Renal cortex interstitium (tissue), 15 donors: ENCODE measurements at places on chromosomes 3 and 15. TPM values are rescaled to one million over a fixed set of nuclear protein-coding genes. Genes with fewer than 3 reads are reported as not detected.

The LINGO1 gene
- 14.4 TPM for polyA plus RNA-seq

- no peak for DNase-seq
Measured at GRCh38 chr3:190132371-190132770, 11.7 kb upstream of the P3H2 start.

GRCh38 chr3:180375831-180376230, 226.1 kb upstream of the TTC14 start:
- no peak for DNase-seq

The SLCO3A1 gene
- polyA plus RNA-seq, result 11.1 TPM

The LARP6 gene
- polyA plus RNA-seq, result 12.8 TPM

The RHCG gene
- 4.3 TPM for polyA plus RNA-seq

DNA sequence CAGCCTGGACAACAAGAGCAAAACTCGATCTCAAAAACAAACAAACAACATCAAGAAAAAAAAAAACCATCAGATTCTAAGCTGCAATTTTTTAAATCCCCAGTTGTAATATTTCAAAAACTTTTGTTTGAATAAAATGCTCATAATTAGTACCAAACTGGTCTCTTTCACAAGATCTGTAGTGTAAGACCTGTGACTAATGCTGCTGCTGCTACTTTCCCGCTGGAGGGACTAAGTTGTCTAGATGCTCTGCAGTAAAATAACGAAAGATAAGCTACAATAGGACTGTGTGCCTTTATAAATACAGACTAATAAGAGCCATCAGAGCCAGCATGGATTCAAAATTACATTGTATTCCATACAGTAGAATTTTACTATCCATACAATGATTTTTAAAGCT, 45.4 kb downstream of the TM4SF4 start:
- no peak for DNase-seq

The SLC22A14 gene
- polyA plus RNA-seq, result 0.98 TPM

The RGMA gene
- 8.6 TPM for polyA plus RNA-seq

DNA sequence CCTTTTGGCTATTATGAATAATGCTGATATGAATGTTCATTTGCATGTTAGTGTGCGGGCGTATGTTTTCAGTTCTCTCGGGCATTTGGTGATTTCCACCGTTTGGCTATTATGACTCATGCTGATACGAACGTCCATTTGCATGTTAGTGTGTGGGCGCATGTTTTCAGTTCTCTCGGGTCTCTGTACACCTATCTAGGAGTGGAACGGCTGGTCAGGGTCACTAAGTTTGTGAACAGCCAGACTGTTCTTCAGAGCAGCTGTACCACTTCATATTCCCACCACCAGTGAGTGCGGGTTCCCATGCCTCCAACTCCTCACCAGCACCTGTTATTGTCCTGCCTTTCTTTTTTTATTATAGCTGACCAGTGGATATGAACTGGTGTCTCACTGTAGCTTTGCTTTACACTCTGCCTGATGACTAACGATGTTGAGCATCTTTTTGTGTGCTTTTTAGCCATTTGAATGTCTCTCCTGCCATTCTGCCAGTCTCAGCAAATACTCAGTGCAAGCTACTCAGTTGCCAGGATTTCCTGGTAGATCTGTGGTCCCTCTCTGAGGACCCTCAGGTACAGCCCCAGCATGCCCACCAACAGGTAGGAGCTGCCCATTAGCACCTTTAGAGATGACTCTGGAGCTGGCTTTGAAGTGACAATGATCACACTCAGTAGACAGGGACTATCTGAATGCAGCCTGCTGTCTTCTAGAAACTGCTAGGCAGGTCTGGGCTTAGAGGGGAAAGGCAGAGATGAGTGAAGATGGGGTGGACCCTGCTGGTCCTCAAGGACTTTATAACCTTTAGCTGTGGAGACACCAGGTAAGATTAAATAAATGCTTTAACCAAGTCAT, 141.1 kb downstream of the XXYLT1 start:
- DNase-seq, result no peak

GRCh38 chr3:14523792-14524191, 16.4 kb downstream of the GRIP2 start:
- DNase-seq, result no peak

The ZNF860 gene
- polyA plus RNA-seq, result 2.6 TPM

The GPR15 gene
- polyA plus RNA-seq, result not detected

GRCh38 chr3:12138044-12138443, 20.7 kb downstream of the TIMP4 start:
- no peak for DNase-seq

The DAPK2 gene
- 5.8 TPM for polyA plus RNA-seq

The UNC45A gene
- polyA plus RNA-seq, result 61.1 TPM

DNA sequence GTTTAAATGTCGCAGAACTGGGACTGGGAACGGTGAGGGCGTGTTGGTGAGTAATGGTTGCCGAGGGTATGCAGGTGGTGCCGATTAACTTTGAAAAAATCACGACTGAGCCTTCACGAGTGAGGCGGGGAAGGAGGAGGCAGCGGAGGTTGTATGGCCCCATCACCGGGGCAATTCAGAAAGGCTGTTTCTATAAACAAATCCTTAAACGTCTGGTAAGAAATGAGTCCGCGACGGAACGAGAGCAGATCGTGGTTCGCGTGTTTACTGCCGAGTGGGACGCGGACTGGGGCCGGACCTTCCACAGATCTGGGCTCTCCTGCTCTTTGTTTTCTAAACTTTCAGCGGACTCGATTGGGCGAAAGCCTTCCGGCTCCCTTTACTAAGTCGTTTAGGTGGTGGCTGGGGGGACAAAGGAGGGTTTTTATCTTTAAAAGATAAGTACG, 2.7 kb downstream of the IGF1R start:
- peak; percentile 23 for DNase-seq

The CD276 gene
- 194 TPM for polyA plus RNA-seq

DNA sequence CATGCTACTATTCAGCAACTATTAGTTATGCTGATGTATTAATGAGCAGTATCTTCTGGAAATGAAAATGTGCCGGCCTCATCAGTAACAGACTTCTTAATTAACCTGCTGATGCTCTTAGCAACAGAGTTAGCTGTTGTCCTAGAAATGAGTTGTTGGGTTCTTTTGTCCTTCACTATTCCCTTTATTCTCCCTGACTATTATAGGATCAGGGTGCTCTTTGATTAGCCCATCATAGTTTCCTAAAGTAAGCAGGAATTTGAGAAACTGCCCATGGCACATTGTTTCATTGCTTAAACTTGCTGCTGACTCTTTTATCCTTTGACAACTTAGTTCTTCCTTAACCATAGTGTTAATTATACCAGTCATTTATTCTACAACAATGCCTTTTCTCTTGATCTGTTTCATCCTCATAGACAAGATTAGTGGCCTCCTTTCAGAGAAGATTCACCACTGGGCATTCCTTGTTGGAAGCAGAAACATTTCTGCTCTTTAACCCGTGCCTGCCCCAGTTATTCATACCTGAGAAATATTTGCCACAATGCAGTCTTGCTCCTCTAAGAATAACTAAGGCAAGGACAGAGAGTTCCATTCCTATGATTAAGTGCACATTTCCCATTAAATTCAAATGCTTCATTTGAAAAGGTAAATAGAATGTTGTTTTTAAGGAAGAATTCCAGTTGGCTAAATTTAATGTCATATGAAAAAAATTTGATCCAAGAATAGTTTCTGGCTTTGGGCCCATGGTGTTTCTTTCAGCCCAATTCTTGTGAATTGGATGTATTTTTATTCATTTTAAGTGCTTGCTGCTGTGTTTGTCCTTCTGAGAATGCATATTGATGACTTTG, 573.3 kb upstream of the TBL1XR1 start:
- DNase-seq, result no peak

GRCh38 chr3:143428294-143428693, 308.7 kb downstream of the CHST2 start:
- DNase-seq, result no peak

- DNase-seq, result peak; percentile 41
Measured at GRCh38 chr3:172562871-172563865, 39.9 kb upstream of the TNFSF10 start.

DNA sequence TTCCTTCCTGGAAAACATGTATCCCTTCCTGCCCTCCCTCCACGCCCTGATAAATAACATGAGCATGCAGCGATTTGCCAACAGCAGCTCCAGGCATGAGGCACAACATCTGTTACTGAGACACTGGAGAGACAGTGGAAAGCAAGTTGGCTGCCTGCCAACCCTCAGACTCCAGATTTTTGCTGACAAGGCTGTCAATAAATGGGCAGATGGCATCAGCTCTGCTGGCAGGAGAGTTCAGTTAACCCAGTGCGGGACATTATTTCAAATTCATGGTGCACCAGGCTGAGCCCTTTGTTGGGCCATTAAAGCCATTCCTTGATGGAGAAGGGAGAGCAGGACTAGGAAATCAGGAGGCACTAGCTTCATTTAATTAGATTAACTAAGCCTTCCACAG, 293.3 kb downstream of the MEX3B start:
- no peak for DNase-seq

The MYO1E gene
- 193 TPM for polyA plus RNA-seq

The MOBP gene
- polyA plus RNA-seq, result 0.16 TPM

DNA sequence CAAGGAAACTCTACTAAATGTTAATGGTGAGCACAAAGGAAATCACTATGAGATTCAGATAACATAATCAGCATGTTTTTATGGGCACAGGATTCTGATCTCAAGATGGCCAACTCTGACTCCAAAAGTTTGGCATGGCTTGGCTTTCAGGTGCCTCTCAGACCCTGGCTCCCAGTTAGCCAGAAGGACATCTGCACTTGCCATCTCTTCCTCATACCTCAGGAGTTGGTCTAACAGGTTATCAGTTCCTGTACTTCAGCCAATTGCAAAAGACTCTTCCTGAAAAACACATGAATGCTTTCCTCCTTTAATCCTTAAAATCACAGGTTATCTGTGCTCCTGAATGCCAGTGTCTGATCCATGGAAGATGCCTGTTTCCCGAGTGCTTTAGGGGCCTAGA, 25.0 kb downstream of the TMPRSS7 start:
- DNase-seq, result no peak

DNA sequence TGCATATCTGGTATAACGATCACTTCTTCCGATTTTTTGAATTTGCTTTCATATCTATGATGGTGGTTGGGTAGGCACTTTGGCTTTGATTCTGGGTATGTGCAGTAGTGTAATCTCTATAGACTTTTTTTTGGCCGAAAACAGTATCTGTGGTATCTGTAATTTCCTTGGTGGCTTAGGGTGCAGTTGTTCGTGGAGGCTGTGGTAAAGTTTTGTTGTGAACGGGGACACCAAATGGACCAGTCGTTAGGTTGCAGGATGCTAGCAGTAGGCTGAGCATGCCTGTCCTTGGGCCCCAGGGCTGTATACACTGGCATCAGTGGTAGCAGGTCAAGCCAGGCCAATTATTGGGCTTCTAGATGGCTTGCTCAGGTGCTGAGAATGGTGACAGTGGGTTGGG, 55.2 kb downstream of the CCDC66 start:
- no peak for DNase-seq

GRCh38 chr3:184949251-184949965, 137.4 kb downstream of the VPS8 start:
- peak; percentile 39 for DNase-seq

DNA sequence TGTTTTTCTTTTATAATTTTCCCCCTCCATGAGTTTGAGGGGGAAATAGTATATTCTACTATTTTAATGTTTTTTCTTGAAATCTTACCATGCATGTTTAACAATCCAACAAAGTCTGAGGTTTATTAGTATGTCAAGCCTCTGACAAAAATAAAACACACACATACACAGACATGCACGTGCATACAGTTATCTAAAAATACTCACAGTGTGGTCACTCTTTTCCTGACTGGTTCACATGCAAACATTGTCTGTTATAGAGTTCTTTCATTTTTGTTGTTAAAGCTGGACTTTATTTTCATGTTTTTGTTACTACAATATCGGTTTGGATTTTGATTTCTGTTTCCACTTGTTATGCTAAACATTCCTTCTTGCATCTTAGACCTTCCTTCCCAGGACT, 236.6 kb downstream of the MFSD1 start:
- DNase-seq, result no peak

The LRRK1 gene
- 3.2 TPM for polyA plus RNA-seq

DNA sequence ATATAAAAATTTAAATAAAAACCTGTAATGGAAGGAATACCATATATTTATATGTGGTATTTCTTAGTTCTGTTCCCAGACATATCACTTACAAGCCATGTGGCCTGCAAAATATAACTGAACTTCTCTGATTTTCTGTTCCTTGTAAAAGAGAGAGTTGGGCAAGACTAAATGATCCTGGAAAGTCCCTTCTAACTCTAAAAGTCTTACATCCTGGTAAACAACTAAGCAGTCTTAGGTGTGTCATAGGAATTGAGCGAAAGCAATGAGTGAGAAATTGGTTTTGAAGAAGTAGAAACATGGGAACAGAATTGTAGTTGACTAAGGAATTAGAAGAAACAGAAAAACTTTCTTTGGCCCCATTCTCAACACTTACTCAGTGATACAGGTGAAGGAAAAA, 25.3 kb upstream of the IL20RB start:
- no peak for DNase-seq

DNA sequence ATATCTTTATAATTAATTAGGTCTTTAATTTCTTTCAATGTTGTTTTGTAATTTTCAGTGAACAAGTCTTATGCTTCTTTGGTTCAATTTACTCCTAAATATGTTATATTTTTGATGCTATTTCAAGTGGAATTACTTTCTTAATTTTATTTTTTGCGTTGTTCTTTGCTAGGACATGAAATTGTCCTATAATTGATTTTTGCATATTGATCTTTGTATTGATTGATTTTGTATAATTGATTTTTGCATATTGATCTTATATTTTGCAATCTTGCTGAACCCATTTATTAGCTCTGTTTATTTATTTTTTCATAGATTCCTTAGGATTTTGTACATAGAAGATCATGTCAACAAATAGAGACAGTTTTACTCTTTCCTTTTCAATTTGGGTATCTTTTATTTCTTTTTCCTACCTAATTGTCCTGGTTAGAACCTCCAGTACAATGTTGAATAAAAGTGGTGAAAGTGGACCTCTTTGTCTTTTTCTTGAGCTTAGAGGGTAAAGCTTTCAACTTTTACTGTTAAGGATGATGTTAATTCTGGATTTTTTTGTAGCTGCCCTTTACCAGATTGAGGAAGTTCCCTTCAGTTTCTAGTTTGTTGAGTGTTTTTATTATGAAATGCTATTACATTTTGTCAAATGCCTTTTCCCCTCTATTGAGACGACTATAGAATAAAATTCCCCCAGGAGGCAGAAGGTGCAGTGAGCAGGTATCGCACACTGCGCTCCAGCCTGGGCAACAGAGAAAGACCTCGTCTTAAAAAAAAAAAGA, 36.8 kb upstream of the CCDC50 start:
- no peak for DNase-seq

DNA sequence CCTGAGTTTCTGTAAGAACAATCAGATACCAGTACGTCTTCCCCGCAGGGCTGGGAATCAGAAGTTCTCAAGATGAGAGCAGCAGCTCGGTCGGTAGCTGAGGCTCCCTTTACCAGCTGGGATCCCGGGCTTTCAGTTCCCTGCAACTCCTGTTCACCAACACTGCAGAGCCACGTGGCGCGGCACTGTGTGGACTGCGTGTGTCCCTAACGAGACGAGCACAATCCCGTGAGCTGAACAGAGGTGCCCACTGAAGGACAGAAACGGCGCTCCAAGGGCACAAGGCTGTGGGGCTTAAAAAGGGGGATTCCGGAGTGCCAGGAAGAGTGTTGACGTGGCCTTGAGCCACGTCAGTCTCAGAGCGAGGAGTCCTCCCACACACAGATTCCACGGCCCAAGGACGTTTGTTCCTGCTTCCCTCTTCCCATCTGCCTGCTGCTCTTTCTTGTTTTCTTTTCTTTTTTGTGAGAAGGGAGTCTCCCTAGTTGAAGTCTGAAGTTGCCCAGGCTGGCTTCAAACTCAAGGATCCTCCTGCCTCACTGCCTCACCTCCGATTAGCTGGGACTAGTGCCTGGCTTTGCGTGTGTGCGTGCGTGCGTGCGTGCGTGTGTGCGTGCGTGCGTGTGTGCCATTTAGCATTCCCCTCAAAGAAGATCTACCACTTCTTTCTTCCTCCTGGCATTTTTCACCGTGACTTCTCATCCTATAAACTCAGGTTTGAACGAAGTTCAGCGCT, 37.1 kb upstream of the RPL35A start:
- no peak for DNase-seq
